ELR (cell line): ENCODE measurements at places on chromosomes 6 and 20.
A peak's percentile ranks its signal among the peaks of the same experiment; 100 is the strongest.

DNA sequence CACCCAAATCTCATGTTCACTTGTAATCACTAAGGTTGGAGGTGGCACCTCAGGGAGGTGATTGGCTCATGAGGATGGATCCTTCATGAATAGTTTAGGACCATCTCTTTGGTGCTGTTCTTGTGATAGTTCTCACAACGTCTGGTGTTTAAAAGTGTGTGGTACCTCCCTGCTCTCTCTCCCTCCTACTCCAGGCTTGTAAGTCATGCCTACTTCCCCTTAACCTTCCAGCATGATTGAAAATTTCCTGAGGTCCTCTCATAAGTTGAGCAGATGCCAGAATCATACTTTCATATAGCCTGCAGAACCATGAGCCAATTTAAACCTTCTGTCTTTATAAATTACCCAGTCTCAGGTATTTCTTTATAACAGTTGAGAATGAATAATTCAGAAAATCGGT lies 16.6 kb downstream of the HLA-A start:
- DNase-seq: no peak

DNA sequence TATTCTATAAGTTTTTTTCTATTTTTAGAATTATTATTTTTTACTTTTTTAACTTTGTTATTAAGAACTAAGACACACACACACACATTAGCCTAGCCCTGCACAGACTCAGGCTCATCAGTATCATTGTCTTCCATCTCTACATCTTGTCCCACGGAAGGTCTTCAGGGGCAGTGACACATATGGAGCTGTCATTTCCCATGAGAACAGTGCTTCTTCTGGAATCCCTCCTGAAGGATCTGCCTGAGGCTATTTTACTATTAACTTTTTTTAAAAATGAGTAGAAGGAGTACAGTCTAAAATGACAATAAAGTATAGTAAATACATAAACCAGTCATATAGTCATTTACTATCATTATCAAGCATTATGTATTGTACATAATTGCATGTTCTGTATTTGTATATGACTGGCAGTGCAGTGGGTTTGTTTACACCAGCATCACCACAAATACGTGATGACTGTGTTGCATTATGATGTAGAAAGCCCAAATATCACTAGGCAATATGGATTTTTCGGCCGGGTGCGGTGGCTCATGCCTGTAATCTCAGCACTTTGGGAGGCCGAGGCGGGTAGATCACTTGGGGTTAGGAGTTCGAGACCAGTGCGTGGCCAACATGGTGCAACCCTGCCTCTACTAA lies 57.9 kb downstream of the HIVEP1 start:
- DNase-seq: peak; percentile 66

- no peak for DNase-seq
Observed at GRCh38 chr20:36318166-36318565, 12.0 kb downstream of the DLGAP4 start.

DNA sequence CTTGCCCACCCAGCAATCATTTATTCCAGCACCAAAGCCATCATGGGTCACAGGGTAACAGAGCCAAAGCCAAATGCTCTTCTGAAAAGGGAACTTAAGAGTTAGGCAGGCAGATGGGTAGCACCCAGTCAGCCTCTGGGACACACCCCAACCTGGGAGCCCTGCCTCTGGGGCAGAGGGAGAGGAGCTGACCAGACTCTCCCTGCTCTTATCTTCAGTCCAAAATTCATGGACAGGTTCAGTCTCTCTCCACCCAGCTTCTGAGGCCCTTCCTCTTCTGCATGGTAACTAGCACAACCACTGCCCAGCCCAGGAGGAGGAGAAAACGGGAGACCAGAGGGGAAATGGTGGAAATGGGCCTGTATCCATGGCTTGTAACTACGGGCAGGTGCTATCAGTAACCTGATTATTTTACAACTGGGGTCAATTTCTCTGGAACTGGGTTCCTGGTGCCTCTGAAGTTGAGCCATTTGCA lies 105.4 kb downstream of the NOL4L start:
- no peak for DNase-seq

DNA sequence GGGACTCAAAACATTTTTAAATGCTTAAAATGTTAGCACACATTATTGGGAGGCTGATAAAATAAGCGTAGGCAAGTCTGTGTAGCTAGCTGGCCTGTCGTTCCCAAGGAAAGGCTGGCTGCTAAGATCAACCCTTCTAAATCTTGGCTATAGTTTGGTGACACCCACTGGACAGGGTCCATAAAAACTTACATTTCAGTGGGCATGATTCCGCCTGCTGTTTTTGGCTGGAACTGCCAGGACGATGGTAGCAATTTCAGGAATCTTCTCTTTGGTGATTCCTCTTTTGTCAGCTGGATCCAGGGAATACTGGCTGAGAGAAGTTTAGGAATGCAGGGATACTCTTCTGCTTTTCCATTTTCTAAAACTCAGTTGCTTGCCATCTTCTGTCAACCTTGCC lies 162.2 kb downstream of the NKAIN2 start:
- DNase-seq: peak; percentile 3

DNA sequence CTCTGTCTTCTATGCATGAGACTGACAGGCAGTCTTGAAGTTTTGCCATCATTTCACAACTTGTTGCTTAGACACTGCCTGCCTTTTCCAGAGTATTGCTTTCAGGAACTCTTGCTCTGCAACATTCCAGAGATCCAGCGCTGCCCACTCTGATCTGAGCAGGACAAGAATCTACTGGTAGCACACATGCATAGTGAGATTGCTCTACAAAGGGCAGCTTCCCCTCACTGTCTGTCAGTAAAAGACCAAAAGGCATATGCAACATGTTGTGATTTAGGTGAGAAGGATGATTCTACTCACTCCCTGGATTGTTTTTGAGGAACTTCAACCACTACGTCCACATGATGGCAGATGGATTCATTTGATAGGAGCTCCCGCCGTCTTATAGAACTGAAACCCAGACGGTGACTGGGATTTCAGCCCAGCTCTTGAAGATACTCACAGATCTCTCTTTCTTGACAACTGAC lies 259.1 kb downstream of the ARID1B start:
- DNase-seq: no peak
